ENCODE measurements at places on chromosomes 11 and 22.

GRCh38 chr22:24685531-24686190 is 82.7 kb downstream of the GGT1 start:
- no peak for DNase-seq

DNA sequence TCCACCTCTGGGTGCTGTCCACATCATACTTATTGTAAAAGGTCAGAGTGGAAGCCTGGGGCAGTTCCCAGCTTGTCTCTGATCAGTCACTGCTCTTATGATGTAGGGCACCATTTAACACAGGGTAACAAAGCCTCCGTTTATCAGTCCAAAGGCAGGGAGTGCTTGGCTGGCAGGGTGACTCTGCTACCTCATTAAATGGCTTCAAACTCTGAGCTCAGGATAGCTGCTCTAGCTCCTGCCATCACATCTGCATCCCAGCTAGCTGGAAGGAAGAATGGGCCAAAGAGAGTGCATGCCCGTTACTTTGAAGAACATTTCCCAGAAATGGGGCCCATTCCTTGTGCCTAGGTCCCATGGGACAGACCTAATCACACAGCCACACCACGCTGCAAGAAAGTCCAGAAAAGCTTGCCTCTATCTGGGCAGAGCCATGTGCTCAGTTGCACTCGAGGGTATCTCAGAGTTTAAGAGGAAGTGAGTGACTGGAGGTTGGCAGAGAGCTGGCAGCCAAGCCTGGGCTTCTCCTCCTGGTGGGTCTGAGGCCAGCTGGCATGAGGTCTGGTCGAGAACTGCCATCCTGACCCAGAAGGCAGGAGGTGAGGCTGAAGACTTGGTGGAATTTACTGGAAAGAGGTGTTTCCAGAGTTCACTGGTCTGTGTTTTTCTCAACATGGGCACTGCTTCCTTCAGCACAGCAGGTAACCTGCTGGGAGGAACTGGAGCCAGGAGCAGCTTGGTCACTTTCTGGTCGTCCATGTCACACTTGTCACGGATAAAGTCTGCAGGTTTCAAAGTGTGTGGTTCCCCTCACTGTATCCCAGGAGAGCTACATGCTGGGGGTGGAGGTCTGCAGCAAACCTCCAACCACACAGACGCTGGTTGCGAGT is 935.7 kb downstream of the BRD1 start:
- DNase-seq = no peak

GRCh38 chr22:26342745-26343410 is 86.2 kb upstream of the ASPHD2 start:
- DNase-seq = no peak

GRCh38 chr11:125245299-125245698 is 80.7 kb downstream of the PKNOX2 start:
- no peak for DNase-seq

DNA sequence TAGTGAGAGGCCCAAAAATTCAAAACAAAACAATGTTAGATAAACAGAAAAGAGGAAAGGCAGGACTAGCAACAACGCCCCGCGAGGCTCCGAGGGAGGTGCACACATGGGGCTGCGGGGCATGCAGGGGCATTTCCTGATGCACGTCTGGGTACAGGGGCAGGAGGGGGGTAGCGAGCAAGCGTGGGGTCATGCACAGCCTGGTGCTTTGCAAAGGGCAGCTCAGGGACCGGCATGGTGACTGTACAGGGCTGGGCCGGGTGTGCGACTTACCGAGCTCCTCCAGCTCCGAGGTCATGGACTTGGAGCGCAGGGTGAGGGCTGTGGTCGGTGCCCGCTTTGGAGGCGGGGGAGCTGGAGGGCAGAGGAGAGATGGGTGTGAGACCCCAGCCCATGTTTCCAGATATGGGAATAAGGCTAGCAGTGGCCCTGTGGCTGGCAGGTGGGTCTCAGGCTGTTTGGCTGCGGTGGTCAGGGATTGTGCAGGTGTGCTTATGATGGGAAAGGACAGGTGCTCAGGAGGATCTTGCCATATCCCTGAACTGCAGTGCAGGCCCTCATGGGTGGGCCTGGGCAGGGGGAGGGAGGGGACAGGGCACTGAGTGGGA is 103.7 kb downstream of the CTTN start:
- no peak for DNase-seq

GRCh38 chr11:119634301-119634700 is 94.7 kb downstream of the NECTIN1 start:
- no peak for DNase-seq

GRCh38 chr11:77180346-77180745 is 52.3 kb downstream of the MYO7A start:
- DNase-seq = peak; percentile 36

DNA sequence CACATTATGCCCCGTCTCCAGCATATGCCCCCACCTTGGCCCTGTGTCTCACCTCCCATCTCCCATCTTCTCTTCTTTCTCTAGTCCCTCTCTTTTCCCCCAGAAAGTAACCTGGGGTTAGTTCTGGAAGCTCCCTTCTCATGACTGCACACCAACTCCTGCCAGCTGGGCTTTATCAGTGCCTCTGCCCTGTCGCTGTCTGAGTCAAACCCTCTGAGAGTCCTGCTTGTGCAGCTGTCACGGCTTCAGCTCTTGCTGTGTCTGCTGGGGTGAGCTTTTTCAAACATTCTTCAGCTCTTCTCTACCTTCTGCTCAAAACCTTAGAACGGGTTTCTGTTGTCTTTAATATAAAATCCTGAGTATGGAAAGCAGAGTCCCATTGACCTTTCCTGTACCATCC is 304.5 kb upstream of the B3GAT1 start:
- DNase-seq = no peak

- DNase-seq = no peak
Measured at GRCh38 chr22:50208939-50209892, 8.4 kb downstream of the SELENOO start.

- no peak for DNase-seq
Measured at GRCh38 chr11:119298726-119299125, 18.2 kb downstream of the MCAM start.

DNA sequence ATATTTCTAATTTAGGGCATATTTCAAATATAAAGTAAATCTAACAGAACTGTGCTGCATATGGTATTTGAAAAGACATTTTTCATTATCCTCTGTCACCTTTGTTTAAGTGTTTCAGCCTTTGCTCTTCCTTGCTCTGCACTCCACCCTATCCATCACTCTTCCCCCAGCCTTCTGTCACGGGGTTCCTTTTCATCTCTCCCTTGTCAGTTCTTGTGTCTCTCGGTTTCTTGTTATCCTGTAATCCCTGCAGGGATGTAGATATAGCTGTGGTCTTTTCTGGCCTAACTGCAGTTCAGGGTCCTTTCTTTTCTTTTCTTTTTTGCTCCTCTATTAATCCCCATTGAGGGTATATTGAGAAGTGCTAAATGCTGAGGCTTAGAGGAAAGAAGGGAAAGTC is 261.9 kb downstream of the DCDC1 start:
- DNase-seq = no peak

- DNase-seq = no peak
Measured at GRCh38 chr11:132187386-132187785, 817.0 kb downstream of the NTM start.

- DNase-seq = no peak
Measured at GRCh38 chr11:2549491-2549875, 104.7 kb downstream of the KCNQ1 start.

DNA sequence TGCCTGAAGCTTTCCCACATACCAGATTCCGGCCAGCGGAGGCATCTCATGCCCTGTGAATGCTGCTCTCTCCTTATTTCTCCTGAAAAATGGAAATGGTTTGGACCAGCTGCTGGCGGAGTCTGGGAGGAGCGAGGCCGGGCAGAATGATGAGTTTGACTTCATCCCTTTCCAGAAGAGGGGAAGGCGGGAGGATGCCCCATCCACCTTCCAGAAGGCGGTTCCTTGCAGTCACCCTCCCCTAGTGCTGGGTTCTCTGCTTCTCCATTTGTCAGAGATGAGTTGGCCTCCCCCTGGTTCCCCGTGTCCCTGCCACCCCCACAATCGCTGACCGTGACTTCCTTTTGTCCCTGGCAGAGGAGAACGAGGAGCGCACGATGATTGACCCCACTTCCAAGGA is 75.6 kb downstream of the PARVB start:
- DNase-seq = no peak

DNA sequence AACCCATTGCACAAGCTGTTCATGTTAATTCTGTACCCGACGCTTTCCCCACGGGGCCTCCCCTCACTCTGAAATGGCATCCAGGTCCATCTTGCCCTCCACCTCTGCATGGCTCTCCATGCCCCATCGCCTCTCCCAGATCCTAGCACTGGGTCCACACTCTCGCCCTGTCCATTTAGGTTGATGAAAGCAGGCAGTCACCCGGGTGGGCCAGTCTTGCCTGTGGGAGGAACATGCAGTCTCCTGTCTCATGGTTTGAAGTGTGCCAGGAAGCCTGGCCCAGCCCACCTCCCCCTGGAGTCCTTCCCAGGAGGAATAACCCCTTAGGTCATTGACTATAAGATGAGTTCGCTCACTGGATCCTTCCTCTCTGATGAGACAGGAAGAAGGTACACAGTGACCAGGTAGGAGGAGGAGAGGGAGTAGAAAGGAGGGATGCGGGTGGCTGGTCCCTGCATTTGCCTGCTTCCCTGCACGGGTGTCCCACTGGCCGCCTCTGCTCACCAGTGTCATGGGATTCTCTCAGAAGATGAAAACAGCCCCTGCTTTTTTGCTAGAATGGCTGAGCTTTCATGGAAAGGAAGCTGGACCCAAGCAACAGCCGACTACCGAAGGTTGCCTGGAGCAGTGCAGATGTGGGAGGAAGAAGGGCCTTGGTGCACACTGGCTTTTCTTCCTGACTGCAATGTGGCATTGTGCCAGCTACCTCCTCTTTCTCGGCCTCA is 6.8 kb downstream of the TMEM121B start:
- peak; percentile 39 for DNase-seq

DNA sequence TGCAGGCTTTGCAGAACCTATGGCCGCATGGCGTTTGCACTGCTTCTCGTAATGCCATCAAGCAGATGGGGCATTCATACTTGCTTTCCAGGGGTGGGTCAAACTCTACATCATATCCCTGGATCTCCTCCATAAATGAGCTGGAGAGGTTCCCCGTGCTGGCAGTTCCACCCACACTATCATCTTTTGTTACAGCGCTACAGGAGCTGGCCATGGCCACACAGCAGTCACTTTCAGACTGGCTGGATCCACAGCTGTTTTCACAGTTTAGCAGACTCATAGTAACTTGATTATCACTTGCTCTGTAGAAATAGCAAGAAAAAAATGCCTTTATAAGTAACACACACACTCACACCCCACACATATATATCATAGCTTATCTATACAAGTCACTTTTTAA is 8.8 kb downstream of the TRAF6 start:
- DNase-seq = peak; percentile 40

DNA sequence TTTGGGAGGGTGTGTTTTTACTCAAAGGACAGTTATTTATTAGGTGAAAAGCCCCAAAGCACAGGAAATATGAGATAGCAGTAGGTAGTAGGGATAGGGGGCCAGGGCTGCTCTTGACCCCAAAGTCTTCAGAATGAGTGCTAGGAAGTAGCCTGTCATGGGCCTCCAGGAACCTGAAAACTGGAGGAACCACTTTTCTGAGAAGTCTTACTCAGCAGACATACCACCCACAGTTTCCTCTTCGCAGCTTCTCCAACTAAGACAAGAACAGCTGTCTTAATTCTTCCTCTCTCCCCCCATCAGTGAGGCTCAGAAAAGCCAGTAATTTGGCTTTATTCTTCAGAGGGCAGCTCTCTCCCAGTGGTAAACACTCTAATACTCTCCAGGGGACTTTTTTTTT is 84.0 kb upstream of the CTSC start:
- DNase-seq = no peak

DNA sequence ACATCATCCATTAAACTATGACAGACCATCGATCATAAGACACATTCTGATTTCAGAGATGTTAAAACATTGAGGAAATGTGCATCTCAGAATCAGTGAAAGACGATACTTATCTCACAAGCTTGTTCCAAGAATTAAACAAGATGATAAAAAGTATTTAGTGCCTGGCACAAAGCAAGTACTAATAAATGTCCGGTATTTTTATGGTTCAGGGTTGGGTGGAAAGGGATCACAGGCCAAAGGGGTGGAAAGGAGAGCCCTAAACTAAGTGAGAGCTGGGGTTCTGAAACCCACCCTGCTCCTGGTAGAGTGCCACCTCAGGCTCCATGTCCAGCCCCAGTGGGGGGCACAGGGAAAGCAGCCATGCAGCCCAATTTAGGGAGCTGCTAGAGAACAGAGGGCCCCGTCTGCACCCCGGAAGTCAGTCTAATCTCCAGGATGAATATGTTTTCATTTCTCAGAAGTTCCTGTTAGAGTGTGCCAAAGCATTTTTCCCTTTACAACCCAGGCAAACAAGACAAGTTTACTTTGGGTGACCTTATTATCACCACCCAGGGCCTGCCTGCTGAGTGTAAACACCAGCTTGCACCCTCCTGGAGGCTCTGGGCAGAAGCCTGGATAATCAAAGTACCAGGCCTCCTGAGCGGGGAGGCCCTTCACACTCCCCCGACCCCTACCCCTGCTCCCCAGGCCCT is 3.8 kb upstream of the CREB3L1 start:
- no peak for DNase-seq

- DNase-seq = no peak
Measured at GRCh38 chr11:9144828-9145227, 53.4 kb upstream of the SCUBE2 start.

GRCh38 chr11:45171550-45171949 is 25.1 kb downstream of the PRDM11 start:
- no peak for DNase-seq

- no peak for DNase-seq
Measured at GRCh38 chr22:42994276-42994916, 20.6 kb downstream of the PACSIN2 start.

DNA sequence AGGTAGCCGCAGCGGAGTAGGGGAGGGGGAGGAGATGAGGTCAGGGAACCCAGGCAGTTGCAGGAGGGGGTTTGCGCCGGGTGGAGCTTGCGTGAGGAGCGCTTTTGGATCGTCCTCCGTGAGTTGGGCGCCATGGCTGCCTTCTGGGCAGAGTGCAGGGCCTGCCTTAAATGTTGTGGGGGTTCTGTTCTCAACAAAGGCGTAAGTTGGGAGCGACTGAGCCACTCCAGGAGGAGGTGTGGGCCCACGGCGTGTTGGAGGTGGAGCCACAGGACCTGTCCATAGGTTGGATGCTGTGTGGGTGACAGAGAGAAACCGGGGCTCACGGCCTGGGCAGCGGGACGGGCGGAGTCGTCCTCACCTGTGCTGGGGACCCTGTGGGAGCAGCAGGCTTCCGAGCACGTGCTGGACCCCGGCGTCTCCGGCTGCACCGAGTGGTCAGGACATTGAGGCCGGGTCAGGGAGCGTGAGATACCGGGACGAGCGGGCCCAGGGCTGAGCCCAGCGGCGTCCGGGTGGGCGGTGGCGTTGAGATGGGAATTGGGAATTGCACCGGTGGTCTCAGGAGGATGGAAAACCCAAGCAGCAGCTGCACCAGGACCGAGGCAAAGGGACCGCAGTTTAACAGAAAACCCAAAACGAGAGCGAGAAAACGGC is 977 bp upstream of the PGGHG start:
- DNase-seq = peak; percentile 6

DNA sequence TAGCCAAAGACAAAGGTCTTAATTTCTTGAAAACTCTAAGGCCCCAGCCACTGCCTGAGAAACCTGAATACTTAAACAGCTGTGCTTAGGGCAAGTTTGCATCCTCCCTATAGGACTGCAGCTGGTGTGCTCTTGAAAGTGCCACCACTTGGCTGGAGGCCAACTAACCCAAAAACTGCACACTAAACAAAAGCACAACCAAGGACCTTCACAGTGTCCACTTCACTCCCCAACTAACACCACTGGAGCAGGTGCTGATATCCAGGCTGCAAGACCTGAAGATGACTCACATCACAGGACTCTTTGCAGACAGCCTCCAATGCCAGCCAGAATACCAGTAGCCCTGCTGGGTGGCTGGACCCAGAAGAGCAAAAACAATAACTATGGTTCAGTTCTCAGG is 357.7 kb upstream of the ARHGAP42 start:
- DNase-seq = no peak

GRCh38 chr22:49999063-49999945 is 13.3 kb downstream of the IL17REL start:
- DNase-seq = no peak

Measured in posterior cingulate gyrus (tissue), 11 donors.